ENCODE measurements at places on chromosomes 11 and 22. TPM values are rescaled to one million over a fixed set of nuclear protein-coding genes. Genes with fewer than 3 reads are reported as not detected.

The YPEL4 gene
- 1.3 TPM for total RNA-seq

The DKK3 gene
- total RNA-seq, result not detected

The GNG3 gene
- not detected for total RNA-seq

The C11orf52 gene
- not detected for total RNA-seq

The HBG1 gene
- total RNA-seq, result not detected

The DENND6B gene
- 3.1 TPM for total RNA-seq

The PKP3 gene
- not detected for total RNA-seq

The ENTHD1 gene
- not detected for total RNA-seq

The RGL4 gene
- total RNA-seq, result 12.7 TPM

The PATE2 gene
- not detected for total RNA-seq

The P2RX6 gene
- 0.14 TPM for total RNA-seq

The CHRM1 gene
- total RNA-seq, result not detected

The ZP1 gene
- total RNA-seq, result 0.35 TPM

The SLC7A4 gene
- total RNA-seq, result not detected

The TRIM51 gene
- total RNA-seq, result 0.25 TPM

The TECTA gene
- 0.57 TPM for total RNA-seq

The DBX1 gene
- not detected for total RNA-seq

The SPTY2D1 gene
- 62.0 TPM for total RNA-seq

The NCF4 gene
- 2.6 TPM for total RNA-seq

The PKNOX2 gene
- total RNA-seq, result not detected

The LDHAL6A gene
- total RNA-seq, result 0.72 TPM

The BIRC3 gene
- total RNA-seq, result 14.2 TPM

The C11orf98 gene
- 36.5 TPM for total RNA-seq

The SEZ6L gene
- total RNA-seq, result 0.60 TPM

The GDPD4 gene
- not detected for total RNA-seq

The MS4A6E gene
- total RNA-seq, result not detected

The MS4A4E gene
- 0.92 TPM for total RNA-seq

The MAJIN gene
- total RNA-seq, result not detected

The ANGPTL5 gene
- total RNA-seq, result not detected

The PAMR1 gene
- total RNA-seq, result not detected

The PRRG4 gene
- 0.25 TPM for total RNA-seq

The ZMAT5 gene
- 15.9 TPM for total RNA-seq

The SEPTIN3 gene
- total RNA-seq, result not detected

The NLRX1 gene
- 12.4 TPM for total RNA-seq

The APOL5 gene
- total RNA-seq, result not detected

The ADAMTS15 gene
- total RNA-seq, result not detected

The GTSE1 gene
- 2.7 TPM for total RNA-seq

The PHRF1 gene
- total RNA-seq, result 52.0 TPM

The KCNJ11 gene
- not detected for total RNA-seq

The HPS5 gene
- 11.5 TPM for total RNA-seq

The BTBD18 gene
- not detected for total RNA-seq

The IL18 gene
- 9.3 TPM for total RNA-seq

The PICALM gene
- total RNA-seq, result 285 TPM

The OR2AG1 gene
- total RNA-seq, result not detected
